ENCODE measurements at places on chromosomes 12 and 14.
A peak's percentile ranks its signal among the peaks of the same experiment; 100 is the strongest.

- no peak for DNase-seq
Measured at GRCh38 chr12:104250366-104251125, 35.0 kb downstream of the TXNRD1 start.

GRCh38 chr14:103897075-103897947, 30.9 kb upstream of the TDRD9 start:
- DNase-seq: no peak

- no peak for DNase-seq
Measured at GRCh38 chr12:93184672-93185368, 192.9 kb upstream of the NUDT4 start.

DNA sequence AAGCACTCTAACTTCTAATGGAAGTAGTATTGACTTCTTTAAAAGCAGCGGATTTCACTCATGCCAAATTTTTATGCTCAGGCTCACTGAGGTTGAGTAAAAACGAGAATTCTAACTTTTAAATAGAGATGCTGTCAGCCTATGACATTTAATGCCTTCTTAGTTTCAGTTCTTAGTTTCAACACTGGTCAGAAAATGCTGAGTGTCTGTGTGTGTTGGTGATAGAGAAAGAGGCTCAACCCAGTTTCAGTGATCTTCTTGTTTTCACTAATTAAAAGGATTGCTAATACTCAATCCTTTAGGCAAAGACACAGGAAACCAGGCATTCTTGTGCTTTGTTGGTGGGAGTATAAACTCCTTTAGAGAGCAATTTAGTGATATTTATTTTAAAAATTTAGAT, 31.0 kb downstream of the PEBP1 start:
- DNase-seq: no peak

DNA sequence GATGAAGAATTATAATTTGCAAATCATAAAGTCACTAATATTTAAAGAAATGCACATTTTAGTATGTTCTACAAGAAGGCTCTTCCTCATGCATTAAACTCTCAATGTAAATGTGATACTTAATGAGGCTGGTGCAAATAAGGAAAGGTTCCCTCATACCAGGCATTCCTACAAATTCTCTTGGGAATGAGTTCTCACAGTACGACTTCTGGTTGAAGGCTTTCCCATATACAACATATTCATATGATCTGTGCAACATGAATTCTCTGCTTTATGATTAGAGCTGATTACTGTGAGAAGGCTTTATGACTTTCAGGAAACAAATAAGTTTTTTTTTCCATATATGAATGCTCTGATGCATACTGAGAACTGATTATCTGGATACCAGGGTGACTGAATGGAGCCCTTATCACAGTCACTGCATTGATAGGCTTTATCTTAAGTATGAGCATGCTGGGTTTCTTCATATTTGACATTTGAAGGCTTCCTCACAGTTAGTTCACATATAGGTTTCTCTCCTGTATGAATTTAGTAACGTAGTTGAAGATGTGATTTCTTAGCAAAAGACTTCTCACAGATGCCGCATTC, 293.9 kb downstream of the RAD51B start:
- DNase-seq: no peak

GRCh38 chr14:91415794-91416743, 1.6 kb downstream of the CCDC88C start:
- DNase-seq: peak; percentile 60

- no peak for DNase-seq
Measured at GRCh38 chr12:132103542-132104308, 40.4 kb downstream of the DDX51 start.

DNA sequence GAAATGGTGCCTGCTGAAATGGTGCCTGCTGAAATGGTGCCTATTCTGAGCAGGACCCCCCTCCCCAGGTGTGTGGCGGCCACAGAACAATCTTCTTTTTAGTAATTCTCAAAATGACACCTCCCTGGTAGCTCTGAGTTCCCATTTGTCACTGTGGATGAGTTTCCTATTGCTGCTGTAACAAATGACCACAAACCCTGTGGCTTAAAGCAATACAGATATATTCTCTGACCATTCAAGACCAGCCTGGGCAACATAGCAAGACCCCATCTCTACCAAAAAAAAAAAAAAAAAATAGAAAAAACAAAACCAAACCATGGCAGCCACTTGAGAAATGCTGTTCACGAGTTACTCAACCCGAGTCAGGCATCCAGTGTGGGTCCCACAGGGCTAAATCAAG, 7.9 kb downstream of the ACADS start:
- DNase-seq: no peak

- no peak for DNase-seq
Measured at GRCh38 chr12:32502693-32503502, 103.5 kb downstream of the FGD4 start.

DNA sequence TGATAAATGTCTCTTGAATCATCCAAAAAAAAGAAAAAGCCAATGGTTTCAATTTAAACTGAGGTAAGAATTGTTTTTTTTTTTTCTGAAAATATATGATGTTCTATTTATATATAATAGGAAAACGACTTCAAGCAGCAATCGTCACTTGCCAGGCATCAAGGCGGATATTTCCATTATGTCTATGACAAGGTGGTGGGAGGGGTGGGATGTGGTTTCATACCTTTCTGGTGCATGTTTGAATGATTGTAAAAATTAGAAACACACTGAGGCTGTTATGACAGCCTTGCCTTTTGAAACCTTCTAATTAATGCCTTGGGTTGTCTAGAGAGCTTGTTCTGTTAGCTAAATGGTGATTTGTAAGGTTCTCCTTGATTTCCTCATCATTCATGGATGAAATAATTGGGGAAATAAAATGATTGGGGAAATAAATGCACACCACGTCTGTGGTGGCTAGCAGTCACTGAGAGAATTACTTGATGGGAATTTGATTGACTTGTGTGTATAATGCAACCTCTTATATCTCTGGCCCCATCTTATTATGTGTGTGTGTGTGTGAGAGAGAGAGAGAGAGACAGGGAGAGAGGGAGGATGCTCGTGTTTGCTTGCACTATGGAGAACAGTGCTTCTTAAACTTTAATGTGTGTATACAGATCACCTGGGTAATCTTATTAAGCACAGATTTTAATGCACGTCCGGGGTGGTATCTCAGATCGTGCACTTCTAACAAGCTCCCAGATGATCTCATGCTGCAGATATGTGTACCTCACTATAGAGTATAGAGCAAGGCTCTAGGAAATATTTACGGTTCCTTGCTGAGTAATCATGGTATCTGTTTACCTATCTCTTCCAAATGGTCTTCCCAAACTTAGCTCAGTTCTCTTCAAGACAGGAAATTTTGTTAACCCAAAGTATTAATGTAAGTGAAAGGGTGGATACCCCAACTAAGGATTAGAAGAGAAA, 502.6 kb downstream of the DIO2 start:
- DNase-seq: no peak

GRCh38 chr12:111041091-111041490, 120.7 kb upstream of the MYL2 start:
- no peak for DNase-seq

DNA sequence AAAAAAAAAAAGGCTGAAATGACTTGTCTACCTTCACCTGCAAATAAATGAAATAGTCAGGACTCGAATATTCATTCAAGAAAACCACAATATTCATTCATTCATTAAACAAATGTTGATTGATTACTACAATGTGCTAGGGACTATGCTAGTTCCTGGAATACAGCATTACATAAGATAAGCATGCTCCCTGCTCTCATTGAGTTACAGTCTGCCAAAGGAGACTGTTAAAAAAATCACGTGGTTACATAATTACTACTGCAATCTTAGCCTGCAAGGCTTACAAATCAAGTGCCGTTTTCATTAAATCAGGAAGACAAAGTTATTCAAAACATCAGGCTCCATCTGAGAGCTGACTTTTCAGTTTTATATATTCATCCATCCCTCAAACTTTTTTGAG, 70.4 kb upstream of the RIC8B start:
- DNase-seq: peak; percentile 18
